Stimulated activated CD4-positive, alpha-beta T cell treated with anti-CD3 and anti-CD28 coated beads, Interleukin-12 subunit alpha, Interleukin-12 subunit beta, amount 100 ng/mL, for 48 hours (primary cell): ENCODE measurements at places on chromosomes 4 and X.

DNA sequence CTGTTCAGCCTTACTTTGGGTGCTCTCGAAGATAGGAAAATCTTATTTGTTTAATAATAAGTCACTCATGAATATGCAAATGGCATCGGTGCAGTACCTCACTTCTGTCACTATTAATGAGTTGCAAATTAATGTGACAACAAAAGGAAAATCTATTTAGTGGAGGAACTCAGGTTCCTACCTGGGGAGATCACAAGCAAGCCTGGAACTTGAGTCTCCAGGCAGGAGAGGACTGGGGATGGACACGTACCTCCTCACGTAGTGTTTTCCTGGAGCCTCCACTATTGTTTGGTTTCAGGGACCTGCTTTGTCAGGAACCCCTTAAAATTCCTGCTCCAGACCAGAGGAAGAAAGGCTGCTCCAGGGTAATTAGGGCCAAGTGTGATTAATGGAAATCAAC is 82.1 kb downstream of the BCOR start:
- no peak for DNase-seq

GRCh38 chrX:151711787-151712186 is 4.0 kb upstream of the FATE1 start:
- no peak for DNase-seq

DNA sequence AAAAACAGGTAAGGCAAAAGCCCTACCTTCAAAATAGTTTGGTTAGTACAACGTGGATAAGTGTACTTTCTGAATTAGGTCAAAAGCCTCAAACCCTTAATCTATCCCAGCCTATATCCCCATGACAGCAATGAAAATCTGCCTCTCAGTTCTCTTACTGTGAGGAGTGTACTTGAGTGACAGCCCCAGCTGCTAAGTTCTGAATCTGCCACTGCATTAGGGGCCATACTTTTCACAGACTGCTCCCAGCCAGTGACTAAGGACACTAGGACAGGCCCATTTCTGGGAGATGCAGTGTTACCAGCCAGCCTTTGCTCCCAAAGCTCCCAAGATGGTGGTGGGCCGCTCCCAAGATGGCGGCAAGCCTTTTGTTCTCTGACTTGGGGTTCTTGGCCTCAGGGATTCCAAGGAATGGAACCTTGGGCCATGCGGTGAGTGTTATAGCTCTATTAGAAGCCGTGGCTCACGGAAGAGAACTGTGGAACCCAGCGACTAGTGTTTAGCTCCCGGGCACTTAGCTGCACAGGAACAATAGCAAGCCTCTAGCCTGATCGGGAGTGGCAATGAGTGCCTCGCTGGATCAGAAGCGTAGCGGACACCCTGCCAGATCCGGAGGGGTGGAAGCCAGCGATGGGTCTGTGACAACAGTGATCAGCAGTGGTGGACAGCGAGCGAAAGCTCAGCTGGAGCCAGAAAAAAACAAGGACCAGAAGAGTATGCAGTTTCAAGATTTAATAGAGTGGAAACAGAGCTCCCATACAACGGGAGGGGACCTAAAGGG is 175.6 kb upstream of the NRK start:
- DNase-seq: no peak

- no peak for DNase-seq
Observed at GRCh38 chrX:154091678-154092077, 5.8 kb downstream of the MECP2 start.

DNA sequence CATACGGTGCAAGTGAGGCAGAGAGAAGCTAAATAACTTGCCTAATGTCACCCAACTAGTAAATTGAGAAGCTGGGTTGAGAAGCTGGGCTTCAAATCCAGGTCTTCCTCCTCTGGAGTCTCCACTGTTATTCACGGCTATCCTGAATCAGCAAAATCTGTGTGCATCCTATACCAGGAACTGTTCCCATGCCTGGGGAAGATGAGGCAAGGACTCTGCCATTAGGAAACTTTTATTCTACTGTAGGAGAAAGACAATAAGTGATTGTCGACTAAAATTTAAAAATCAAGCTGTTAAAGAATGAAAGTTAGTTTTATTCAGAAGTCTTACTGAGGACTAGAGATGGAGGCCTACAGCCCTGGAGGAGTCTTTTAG is 872 bp upstream of the TEC start:
- no peak for DNase-seq

DNA sequence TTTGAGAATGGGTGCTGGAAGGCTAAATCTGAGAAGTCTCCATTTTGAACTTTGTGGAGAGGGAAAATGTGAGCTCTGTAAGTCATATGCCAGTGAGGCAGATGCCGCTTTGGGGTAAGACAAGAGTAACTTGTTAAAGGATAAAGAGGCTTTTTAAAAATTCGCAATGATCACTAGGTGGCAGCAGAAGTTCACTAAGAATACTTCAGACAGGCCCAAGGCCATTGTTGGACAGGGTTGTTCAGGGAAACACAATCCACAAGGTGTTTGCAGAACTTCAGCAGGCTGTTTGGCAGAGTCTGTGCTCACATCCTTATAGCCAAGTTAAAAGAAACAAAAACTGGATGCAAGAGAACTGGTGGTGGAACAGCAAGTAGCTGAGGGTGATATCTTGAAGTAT is 13.7 kb upstream of the PIGA start:
- DNase-seq: no peak

DNA sequence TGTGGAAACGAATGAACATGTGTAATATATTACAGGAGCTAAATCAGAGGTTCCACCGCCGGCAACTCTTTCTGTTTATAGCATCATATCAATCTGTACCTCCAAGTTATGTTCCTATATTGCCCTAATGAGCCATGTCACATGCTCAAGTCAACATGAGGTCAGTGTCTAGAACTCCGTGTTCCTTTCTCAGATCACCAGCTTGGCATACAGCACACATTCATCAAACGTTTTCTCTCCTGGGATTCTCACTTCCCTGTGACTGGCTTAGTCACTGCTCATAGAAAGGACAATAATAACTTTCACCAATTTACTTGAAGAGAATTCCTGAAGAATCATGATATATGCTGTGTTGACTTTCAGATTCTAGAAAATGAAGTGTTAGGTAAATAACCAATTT is 532.0 kb upstream of the SPANXN1 start:
- DNase-seq: no peak
